Kidney (tissue), 22 donors: ENCODE measurements at places on chromosomes 16 and 17. TPM values are rescaled to one million over a fixed set of nuclear protein-coding genes. Genes with fewer than 3 reads are reported as not detected.

GRCh38 chr17:40139566-40140058 lies 725 bp upstream of the CASC3 start:
- DNase-seq, result peak; percentile 61

Gene CORO1A
- total RNA-seq, result 69.3 TPM

- DNase-seq, result peak; percentile 40
Measured at GRCh38 chr17:30922235-30923030, 688 bp downstream of the ADAP2 start.

- DNase-seq, result no peak
Measured at GRCh38 chr16:66254751-66255150, 111.7 kb upstream of the CDH5 start.

- no peak for DNase-seq
Measured at GRCh38 chr16:14522671-14523070, 107.4 kb downstream of the PARN start.

Gene QPRT
- 13.9 TPM for total RNA-seq

DNA sequence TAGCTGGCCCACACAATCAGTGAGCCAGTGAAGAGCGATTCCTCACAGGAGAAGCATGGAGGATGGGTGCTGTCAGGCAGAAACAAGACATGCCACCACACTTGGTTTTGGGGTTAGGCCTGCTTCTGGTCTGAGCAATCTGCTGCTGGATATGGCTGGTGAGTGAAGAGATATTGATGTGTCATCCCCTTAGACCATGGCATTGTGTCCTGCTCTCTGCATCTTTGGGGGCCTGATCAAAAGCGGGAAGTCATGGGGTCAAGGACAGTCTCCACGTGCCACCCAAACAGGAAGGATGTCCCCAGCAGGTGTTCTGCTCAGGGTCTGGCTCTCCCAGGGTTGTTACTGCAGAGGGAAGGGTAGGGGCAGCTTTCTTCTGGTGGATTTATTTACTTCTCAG lies 140.7 kb downstream of the PRKCB start:
- no peak for DNase-seq

Gene RAP1GAP2
- total RNA-seq, result 46.2 TPM

DNA sequence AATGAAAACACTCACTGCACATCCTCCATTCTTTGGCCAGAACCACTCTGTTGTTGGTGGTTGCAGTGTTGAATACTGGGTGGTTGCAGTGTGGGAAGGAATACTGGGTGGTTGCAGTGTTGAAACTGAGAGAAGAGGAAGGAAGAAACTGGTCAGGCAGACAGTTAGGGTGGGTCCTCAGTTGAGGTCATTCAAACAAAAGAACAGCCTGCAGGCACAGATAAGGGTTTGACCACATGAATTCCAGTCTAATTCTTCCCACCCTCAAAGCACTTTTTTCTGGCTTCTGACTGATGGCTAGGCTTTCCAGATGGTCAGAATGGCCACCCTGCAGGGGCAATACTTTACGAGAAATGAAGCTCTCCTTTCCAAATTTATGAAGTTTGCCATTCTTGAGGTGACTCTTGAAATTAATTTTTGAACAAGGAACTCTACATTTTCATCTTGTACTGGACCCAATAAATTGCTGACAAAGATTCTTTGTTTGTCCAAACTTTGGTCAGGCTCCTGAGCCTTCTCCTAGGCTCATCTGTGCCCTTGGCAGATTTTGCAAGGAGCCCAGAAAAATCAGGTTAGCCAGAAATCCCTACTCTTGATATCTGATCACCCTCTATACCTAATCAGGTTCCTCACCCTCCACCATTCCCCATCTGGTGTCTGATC lies 596.6 kb upstream of the CDH5 start:
- DNase-seq, result no peak

Gene RAMP2
- 55.7 TPM for total RNA-seq

- peak; percentile 88 for DNase-seq
Measured at GRCh38 chr17:77254951-77255825, 114.4 kb downstream of the SEC14L1 start.

Gene REXO5
- 2.1 TPM for total RNA-seq

- no peak for DNase-seq
Measured at GRCh38 chr17:59642565-59642964, 22.9 kb downstream of the CLTC start.

GRCh38 chr17:9236286-9237052 lies 215.2 kb downstream of the NTN1 start:
- no peak for DNase-seq

DNA sequence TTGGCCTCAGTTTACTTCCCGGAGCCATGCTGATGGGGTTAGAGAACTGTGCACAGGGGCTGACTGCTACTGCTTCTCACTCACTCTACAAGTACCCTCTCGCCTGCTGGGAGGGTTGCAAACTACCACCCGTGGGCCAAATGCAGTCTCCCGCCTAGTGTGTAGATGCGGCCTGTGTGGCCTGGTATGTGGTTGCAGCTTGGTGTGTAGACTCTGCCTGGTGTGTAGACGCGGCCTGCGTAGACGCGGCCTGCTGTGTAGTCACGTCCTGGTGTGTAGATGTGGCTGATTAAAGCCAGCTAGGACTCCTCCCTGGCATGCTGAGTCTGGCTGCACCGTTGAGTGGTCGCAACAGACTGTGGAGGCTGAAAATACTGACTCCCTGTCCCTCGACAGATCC lies 7.3 kb downstream of the CANT1 start:
- DNase-seq, result no peak

DNA sequence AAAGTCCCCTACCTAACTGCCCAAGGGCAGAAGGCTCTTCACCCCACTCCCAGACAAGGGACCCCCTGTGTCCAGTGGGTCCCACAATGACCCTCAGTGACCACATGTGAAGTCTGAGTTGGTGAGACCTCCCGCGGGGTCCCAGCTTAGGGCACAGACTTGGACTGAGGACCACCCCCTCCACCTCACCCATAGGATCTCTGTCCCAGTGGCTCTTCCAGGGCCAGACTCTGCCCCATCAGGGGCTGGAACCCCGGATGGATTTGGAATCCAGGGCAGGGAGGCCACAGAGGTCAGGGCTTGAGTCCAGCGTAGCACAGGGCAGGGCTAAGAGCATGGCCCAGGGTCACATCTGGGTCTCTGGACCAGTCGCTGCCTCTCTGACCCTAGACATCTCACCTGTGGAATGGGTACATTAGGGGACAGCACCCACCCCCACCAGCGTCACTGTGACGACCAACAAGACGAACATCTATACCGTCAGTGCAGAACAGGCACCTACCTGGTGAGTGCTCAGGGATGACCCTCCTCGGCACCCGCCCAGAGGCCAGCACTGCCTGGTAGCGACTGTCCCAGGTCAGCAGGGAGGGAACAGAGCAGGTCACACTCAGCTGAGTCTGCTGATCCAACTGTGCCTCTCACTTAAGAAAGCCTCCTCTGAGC lies 37.7 kb downstream of the TNFRSF13B start:
- peak; percentile 25 for DNase-seq

GRCh38 chr16:81588326-81589081 lies 143.9 kb downstream of the CMIP start:
- no peak for DNase-seq

Gene TBC1D3C
- not detected for total RNA-seq

DNA sequence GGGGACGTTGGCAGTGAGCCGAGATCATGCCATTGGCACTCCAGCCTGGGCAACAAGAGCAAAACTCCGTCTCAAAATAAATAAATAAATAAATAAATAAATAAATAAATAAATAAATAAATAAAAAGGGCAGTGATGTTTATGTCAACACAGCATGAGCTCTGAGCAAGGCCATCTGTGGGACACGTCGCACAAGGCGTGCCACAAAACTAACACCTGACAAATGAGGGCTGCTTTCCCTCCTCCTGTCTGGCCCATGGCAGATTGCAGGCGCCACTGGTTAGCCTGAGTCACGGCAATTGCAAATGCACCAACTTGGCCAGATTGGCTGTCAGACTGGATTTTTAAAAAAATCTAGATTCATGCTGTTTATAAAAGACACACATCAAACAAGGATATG lies 25.9 kb upstream of the SPNS3 start:
- DNase-seq, result no peak

DNA sequence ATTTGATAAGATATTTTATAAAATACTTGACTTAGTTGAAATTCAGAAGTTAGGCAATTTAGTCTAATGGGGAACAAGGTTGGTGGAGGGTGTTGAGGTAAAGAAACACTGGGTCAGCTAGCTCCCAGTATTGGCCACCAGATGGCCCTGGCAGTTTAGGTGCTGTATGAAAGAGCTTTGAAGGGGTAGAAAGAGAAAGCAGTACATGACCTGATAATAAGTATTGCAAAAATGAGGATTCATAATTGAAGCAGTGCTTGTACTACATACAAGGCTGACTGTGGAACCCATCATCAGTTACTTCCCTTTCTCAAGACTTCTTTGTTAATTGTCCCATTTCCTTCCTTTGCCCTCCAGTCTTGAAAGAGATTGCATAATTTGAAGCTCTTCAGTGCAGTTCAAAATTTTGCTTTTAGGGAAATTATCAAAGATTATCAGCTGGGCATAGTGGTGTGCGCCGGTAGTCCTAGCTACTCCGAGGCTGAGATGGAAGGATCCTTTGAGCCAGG lies 29.4 kb downstream of the TANC2 start:
- no peak for DNase-seq

Gene CCDC182
- total RNA-seq, result not detected

DNA sequence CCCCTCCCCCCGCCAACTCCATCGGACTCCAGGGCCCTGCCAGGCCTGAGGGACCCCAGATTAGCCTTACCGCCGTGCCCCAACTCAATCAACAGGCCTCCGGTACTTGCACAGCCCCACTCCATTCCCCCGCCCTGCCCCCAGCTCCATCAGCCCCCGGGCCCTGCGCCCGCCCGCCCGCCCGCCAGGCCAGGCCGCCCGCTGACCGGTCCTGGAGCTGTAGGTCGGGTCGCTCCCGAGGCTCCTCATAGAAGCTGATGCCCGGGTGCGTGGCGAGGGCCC lies 308 bp downstream of the GTF3C1 start:
- no peak for DNase-seq

DNA sequence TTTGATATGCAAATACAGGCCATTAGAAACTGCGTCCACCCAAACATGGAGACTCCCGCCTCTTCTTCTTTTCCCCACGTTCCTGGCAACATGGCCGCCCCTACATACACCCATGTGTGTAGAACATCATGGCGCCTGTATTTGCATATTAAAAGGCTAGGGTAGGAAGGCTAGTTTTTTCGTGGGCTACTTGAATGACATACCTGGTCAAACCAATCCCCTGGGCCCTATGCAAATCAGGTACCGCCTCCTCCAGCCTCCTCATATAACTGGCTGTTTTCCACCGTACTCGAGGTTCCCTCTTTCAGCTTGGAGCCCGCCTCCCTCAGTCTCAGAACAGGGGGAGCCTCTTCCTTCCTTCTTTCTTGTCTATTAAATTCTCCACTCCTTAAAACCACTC lies 840 bp upstream of the CD300LB start:
- no peak for DNase-seq

GRCh38 chr16:3388325-3388724 lies 12.5 kb downstream of the ZSCAN32 start:
- DNase-seq, result no peak

Gene SLC2A4
- total RNA-seq, result 4.2 TPM

GRCh38 chr17:61832463-61832862 lies 30.9 kb downstream of the BRIP1 start:
- no peak for DNase-seq

GRCh38 chr16:76634847-76635697 lies 357.9 kb downstream of the CNTNAP4 start:
- DNase-seq, result no peak

Gene MKS1
- total RNA-seq, result 25.6 TPM

DNA sequence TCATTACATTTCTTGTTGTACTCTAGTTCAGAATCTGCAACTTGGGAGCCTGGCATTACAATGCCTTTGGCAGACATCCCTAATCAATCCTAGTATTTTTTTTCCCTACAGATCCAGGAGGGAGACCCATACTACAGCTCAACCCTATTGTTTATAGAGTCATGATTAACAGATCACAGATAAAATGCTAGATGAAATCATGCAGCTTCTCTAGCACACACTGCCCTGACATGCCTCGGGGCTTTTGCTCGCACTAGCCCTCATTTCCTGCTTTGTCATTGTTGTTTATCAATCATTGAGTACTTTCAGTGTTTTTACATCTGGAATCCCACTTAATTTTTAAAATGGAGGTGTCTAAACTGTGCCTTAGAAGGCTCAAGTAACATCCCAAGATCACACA lies 412.5 kb downstream of the CA10 start:
- DNase-seq, result no peak

Gene SLC12A3
- 5.4 TPM for total RNA-seq

- no peak for DNase-seq
Measured at GRCh38 chr16:47377154-47377553, 83.7 kb downstream of the ITFG1 start.

DNA sequence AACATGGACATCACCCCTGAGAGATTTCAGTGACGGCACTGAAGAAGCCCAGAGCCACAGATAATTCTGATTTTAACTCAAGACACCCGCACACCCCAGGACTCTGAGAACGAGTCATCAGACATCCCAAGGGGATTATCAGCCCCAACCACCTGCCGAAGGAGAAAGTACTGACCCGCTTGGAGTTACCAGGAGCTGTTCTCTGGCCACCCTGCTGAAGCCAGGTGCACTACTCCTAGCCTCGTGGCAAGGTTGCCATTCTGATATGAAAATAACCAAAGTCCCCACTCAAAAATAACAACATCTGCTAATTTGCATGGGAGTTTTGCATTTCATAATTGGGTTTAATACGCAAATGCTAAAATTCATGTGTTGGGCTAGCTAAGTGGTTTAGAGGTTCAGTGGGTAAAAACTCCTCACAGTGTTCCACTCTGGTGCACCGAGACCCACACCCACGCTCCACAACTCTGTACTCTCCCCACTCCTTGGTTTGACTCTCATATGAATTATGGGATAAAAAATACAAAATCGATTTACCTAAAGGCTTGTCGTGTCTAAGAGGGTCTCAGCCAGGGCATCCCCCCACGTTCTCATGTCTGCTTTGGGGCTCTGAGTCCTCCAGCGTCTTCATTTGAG lies 143.0 kb upstream of the NOL11 start:
- no peak for DNase-seq
